Liver (tissue), 10 donors: ENCODE measurements at places on chromosomes 3 and 15.

- H3K27me3 ChIP-seq = no peaks in the 10 kb centered on the region
- no peak overlapping the region for H3K4me3 ChIP-seq
- H3K27ac ChIP-seq = no peak overlapping the region
Observed at GRCh38 chr3:42110631-42111030, 19.5 kb downstream of the TRAK1 start.

GRCh38 chr3:149417174-149417573 is 39.7 kb upstream of the TM4SF1 start:
- peak overlapping the region; percentile 13 for H3K4me3 ChIP-seq
- H3K27me3 ChIP-seq = no peaks in the 10 kb centered on the region
- no peaks in the 10 kb centered on the region for H3K4me1 ChIP-seq
- H3K27ac ChIP-seq = peak overlapping the region; percentile 23
- DNase-seq = no peak
- H3K36me3 ChIP-seq = no peaks in the 10 kb centered on the region

GRCh38 chr15:47607695-47608094 is 109.6 kb upstream of the SEMA6D start:
- no peaks in the 10 kb centered on the region for H3K4me1 ChIP-seq
- H3K27me3 ChIP-seq = no peaks in the 10 kb centered on the region
- no peak for DNase-seq

- H3K27me3 ChIP-seq = no peaks in the 10 kb centered on the region
- H3K4me3 ChIP-seq = no peak overlapping the region
- H3K36me3 ChIP-seq = no peaks in the 10 kb centered on the region
- H3K4me1 ChIP-seq = no peaks in the 10 kb centered on the region
Observed at GRCh38 chr3:177842743-177843734, 645.8 kb upstream of the TBL1XR1 start.

- H3K27me3 ChIP-seq = no peaks in the 10 kb centered on the region
- DNase-seq = no peak
- no peak overlapping the region for H3K4me3 ChIP-seq
- peak overlapping the region; percentile 69 for H3K27ac ChIP-seq
- H3K36me3 ChIP-seq = no peaks in the 10 kb centered on the region
- H3K4me1 ChIP-seq = peaks cover 4% of the 10 kb centered on the region
Observed at GRCh38 chr15:35306361-35306981, 221.4 kb upstream of the NANOGP8 start.

DNA sequence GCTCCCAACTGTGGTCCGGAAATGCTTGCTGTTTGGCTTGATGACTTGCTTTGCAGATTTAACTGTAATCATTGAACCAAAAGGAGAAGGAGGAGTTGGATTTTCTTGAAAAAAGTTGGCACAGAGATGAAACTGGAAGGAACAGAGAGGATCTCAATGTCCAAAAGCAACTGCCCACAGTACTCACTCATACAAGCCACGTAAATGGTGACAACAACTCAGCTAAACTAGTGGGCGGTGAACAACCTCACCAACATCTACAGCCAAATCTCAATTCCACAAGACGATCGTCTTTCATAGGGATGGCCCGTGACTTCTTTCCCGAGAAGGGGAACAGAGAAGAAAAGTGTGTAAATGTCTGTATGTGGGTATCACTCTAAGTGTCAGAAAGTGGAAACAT is 48.1 kb downstream of the MYO5C start:
- no peaks in the 10 kb centered on the region for H3K4me1 ChIP-seq
- no peak overlapping the region for H3K4me3 ChIP-seq
- peaks cover 6% of the 10 kb centered on the region for H3K36me3 ChIP-seq

GRCh38 chr15:69781411-69782125 is 316.1 kb downstream of the TLE3 start:
- H3K4me1 ChIP-seq = no peaks in the 10 kb centered on the region
- no peak overlapping the region for H3K4me3 ChIP-seq
- H3K27ac ChIP-seq = no peak overlapping the region
- no peaks in the 10 kb centered on the region for H3K36me3 ChIP-seq
- DNase-seq = no peak

DNA sequence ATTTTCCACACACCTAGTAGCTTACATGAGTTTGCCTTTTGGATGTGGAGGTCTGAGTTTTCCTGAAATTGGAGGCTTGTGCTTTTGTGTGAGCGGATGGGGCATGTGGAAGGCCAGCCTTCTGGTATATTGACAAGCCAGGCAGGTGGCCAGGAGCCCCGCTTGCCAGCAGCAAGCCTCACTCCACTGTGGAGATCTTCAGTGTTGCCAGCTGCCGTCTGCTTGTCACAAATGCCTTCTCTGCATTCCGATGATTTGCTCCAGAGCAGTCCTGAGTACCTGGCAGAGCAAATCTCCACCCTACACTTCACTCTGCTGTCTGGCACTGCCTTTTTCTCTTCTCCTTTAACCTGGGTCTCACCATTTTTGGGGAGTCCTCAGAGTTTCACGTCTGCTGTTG is 29.1 kb upstream of the CHST2 start:
- H3K27ac ChIP-seq = no peak overlapping the region
- no peak overlapping the region for H3K4me3 ChIP-seq

DNA sequence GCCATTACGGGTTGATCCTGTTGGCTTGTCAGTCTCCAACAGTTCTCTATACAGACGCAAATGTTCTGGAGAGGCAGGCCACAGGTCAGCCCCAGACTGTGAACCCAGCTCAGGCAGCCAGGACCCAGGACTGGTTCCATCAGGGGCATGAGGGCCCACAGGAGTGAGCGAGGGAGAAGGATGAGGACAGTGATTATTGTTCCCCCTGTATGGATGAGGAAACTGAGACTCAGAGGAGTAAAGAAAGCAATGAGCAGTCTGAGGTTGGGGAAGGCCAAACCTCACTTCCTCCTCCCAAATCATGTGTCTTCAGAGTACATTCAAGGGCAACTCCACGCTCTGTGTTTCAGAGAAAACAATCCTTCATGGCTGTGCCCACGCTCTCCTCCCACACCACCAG is 121.9 kb downstream of the RPLP1 start:
- no peak overlapping the region for H3K27ac ChIP-seq
- H3K27me3 ChIP-seq = no peaks in the 10 kb centered on the region
- peaks cover 36% of the 10 kb centered on the region for H3K4me1 ChIP-seq
- H3K4me3 ChIP-seq = no peak overlapping the region

- H3K4me3 ChIP-seq = no peak overlapping the region
- no peak overlapping the region for H3K27ac ChIP-seq
- no peaks in the 10 kb centered on the region for H3K36me3 ChIP-seq
- H3K4me1 ChIP-seq = no peaks in the 10 kb centered on the region
- DNase-seq = no peak
Observed at GRCh38 chr15:29870495-29871151, 48.4 kb upstream of the TJP1 start.

- no peak overlapping the region for H3K4me3 ChIP-seq
- H3K27me3 ChIP-seq = no peaks in the 10 kb centered on the region
- H3K27ac ChIP-seq = no peak overlapping the region
- H3K4me1 ChIP-seq = no peaks in the 10 kb centered on the region
- no peak for DNase-seq
Observed at GRCh38 chr15:29134239-29134638, 135.4 kb downstream of the NSMCE3 start.

- H3K27me3 ChIP-seq = no peaks in the 10 kb centered on the region
- no peak overlapping the region for H3K4me3 ChIP-seq
Observed at GRCh38 chr15:27655056-27655455, 444.1 kb downstream of the OCA2 start.

DNA sequence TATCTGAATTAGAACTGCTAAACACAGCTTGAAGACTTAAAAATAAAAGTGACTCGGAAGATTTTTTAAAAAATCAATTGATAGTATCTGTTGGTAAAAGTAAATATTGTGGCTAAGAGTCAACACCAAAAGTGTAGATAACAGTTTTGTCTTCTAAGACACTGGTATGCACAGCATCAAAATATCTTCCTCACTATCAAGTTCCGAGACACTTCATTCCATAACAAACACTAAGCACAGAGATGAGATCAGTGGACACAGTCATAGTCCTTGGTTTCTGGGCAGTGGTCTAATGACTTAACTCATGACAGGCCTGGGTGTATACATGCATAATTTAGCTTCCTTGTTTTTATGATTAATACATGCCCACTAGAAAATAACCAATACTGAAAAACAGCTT is 63.2 kb downstream of the PXYLP1 start:
- peak overlapping the region; percentile 13 for H3K4me3 ChIP-seq
- H3K36me3 ChIP-seq = no peaks in the 10 kb centered on the region
- H3K4me1 ChIP-seq = no peaks in the 10 kb centered on the region
- no peak for DNase-seq

DNA sequence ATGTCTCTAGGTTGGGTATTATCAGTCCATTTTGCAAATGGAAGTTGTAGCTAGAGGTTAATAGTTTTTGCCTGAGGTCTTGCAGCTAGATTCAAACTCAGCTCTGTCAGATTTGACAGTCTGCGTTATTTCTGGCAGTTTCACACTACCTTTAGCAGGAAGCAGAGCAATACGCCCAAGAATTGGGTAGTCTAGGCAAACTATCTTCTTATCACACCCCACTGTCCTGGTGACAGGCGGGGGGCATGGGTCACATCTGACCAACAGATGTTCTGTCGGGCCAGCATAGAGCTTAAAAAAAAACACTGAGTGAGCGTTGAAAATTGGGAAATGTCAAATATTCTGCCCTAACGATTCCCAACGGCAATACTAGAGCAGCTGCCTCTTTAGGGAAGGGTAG is 5.7 kb downstream of the GPR160 start:
- no peaks in the 10 kb centered on the region for H3K27me3 ChIP-seq
- peaks cover 3% of the 10 kb centered on the region for H3K4me1 ChIP-seq
- no peak overlapping the region for H3K27ac ChIP-seq
- no peaks in the 10 kb centered on the region for H3K36me3 ChIP-seq
- DNase-seq = no peak
- H3K4me3 ChIP-seq = no peak overlapping the region

DNA sequence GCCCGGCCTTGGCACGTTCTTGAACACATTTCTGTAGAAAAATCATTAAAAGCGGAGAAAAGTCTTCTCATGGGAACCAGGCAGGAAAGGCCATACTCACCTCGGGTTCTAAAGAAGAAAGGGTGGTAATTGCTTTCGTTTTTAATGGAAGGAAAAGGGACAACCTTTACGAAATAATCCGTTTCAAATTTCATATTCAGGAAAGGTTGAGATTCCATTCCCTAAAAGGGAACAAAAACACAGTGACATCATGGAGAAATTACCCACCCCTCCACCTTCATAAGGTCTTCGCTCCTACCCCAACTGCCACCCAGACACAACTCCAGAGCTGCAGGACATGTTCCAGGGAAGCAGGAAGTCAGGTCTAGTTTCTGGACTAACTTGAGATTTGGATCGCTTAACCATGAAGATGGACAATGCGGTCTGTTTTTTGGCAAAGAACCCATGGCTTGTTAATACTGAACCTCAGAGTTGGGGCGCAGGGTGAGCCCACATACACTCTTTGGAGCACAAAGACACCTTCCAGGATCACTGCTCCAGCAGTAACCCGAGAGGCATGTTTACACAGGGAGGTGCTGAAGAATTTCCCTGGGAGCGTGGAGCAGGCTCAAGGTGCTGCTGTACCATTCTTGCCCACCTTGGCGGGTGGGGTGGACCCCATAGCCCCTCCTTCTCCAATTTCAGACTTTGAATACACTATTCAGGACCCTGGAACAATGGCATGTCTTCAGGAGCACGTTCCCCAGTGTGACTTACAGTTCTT is 49.2 kb downstream of the SPATA12 start:
- no peak overlapping the region for H3K4me3 ChIP-seq
- no peaks in the 10 kb centered on the region for H3K36me3 ChIP-seq
- H3K27me3 ChIP-seq = no peaks in the 10 kb centered on the region
- no peaks in the 10 kb centered on the region for H3K4me1 ChIP-seq
- H3K27ac ChIP-seq = no peak overlapping the region

- no peaks in the 10 kb centered on the region for H3K36me3 ChIP-seq
- no peak for DNase-seq
- peak overlapping the region; percentile 73 for H3K27ac ChIP-seq
- H3K4me3 ChIP-seq = peak overlapping the region; percentile 80
- no peaks in the 10 kb centered on the region for H3K27me3 ChIP-seq
Observed at GRCh38 chr3:46692566-46692990, 901 bp downstream of the ALS2CL start.

GRCh38 chr3:15440891-15441290 is 13.5 kb downstream of the EAF1 start:
- DNase-seq = no peak
- no peak overlapping the region for H3K4me3 ChIP-seq
- no peaks in the 10 kb centered on the region for H3K27me3 ChIP-seq
- peaks cover 3% of the 10 kb centered on the region for H3K4me1 ChIP-seq
- no peak overlapping the region for H3K27ac ChIP-seq

GRCh38 chr15:31867536-31868442 is 162.5 kb upstream of the CHRNA7 start:
- DNase-seq = peak; percentile 72
- H3K27me3 ChIP-seq = no peaks in the 10 kb centered on the region
- no peak overlapping the region for H3K27ac ChIP-seq
- H3K4me3 ChIP-seq = no peak overlapping the region
- no peaks in the 10 kb centered on the region for H3K36me3 ChIP-seq

- DNase-seq = no peak
- no peak overlapping the region for H3K27ac ChIP-seq
- H3K36me3 ChIP-seq = no peaks in the 10 kb centered on the region
- H3K4me1 ChIP-seq = peaks cover 12% of the 10 kb centered on the region
- H3K4me3 ChIP-seq = no peak overlapping the region
Observed at GRCh38 chr15:63338170-63338569, 43.5 kb downstream of the CA12 start.

GRCh38 chr3:16317561-16317945 is 52.5 kb downstream of the OXNAD1 start:
- no peak overlapping the region for H3K27ac ChIP-seq
- H3K36me3 ChIP-seq = peaks cover 4% of the 10 kb centered on the region
- no peaks in the 10 kb centered on the region for H3K4me1 ChIP-seq
- no peaks in the 10 kb centered on the region for H3K27me3 ChIP-seq

DNA sequence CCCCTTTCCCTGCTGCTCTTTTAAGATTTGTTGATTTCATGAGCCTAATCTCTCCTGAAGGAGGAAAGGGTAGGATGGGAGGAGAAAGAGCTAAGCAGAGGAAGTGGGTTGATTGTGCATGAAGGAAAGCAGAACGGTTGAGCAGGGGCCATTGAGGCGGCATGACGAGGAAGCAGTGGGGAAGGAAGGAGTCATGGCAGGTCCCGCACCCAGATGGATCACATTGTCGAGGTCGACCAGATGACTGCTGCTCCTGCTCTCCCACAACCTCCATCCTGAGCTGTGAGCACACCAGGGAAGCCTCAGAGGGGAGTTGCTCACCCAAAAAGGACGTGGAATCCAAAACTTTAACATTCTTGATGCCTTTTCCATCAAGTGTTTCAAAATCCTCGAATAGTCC is 42.8 kb downstream of the ABTB1 start:
- H3K27ac ChIP-seq = no peak overlapping the region
- H3K27me3 ChIP-seq = no peaks in the 10 kb centered on the region
- peaks cover 53% of the 10 kb centered on the region for H3K36me3 ChIP-seq

- H3K27me3 ChIP-seq = no peaks in the 10 kb centered on the region
- no peak overlapping the region for H3K27ac ChIP-seq
- H3K36me3 ChIP-seq = no peaks in the 10 kb centered on the region
- no peaks in the 10 kb centered on the region for H3K4me1 ChIP-seq
Observed at GRCh38 chr15:53193149-53193548, 403.0 kb upstream of the ONECUT1 start.

DNA sequence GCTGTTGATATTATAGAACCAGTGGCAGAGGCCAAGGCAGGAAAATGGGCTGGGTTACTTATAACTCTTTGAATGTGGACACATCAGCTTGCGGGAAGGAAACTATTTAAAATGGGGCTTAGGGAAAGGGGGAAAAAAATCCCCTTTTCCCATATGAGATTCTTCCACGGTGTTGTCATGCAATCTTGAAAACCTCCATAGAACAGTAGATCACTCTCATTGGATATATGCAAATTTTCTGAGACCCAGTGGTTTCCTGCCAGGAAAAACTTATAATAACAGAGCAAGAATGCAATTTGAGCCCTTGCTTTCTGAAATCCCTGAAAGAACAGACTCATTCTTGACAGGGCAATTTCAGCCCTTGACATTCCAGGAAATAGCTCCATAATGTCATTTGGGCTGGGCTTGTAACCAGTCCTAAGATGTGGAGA is 31.1 kb downstream of the TMEM212 start:
- H3K27me3 ChIP-seq = no peaks in the 10 kb centered on the region
- no peak overlapping the region for H3K4me3 ChIP-seq
- H3K36me3 ChIP-seq = no peaks in the 10 kb centered on the region
- H3K4me1 ChIP-seq = peaks cover 6% of the 10 kb centered on the region
